ENCODE measurements at places on chromosomes 6 and 20.

DNA sequence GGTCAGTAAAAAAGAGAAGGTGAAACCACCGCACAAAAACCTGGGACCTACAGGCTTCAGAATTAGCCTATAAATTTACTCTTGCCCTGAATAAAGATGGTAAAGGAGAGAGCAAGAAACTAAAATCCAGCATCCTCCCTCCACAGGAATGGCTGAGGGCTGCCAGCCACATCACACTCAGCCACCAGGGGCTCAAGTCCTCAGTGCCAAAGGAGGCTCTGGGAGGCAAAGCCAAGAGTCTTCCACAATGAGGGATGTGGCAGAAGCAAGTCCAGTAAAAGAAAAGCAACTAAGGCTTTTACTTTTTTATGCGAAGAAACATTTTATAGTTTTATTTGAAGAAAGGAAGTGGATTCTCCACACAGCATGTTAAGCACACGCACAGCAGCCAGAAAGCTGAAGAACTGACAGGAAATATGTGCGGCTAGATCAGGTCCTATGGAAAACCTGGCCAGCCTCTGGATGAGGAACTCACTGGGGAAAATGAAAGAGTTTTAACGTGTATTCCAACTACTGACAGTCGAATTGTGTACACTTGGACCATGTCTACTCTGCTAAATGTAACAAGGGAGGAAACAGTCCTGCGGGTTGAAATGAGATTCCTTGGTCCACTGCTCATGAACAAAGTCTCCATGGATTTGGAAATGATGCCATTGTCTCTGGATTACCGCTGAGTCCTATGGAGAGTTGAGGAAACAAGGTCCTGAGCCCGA is 219.4 kb upstream of the SSTR4 start:
- DNase-seq, result no peak

- DNase-seq, result no peak
These were observed 94.4 kb downstream of the SESN1 start for GRCh38 chr6:109000289-109000688.

- no peak for DNase-seq
These were observed 534 bp downstream of the KIAA1755 start for GRCh38 chr20:38260025-38260377.

- no peak for DNase-seq
These were observed 527 bp downstream of the TOMM34 start for GRCh38 chr20:44959638-44960102.

DNA sequence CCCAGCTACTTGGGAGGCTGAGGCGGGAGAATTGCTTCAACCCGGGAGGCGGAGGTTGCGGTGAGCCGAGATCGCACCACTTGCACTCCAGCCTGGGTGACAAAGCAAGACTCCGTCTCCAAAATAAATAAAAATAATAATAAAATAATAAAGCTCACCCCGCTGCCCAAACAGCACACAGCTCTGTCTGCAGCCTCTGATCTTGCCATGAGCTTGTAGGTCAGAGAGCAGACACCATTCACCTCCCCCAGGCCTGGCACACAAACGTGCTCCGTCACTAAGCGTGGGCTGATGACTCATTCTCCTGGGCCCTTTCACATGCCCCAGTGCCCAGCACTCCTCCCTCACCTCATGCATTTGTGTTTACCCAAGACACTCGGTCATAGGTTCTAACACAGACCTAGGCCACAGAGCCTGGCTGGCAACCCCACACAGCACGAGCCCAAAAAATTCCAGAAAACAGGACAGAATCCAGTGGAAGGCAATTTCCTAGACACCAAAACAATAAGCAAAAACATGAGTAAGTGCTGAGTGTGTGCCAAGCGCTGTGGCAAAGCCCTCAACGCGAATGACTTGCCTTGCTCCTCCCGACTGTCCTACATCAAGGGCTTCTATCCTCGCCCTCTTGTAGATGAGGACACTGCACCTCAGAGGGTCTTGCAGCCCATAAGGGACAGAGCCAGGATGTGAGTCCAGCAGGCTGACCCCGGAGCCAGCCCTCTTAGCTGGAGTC is 18.0 kb downstream of the ATP9A start:
- peak; percentile 46 for DNase-seq

- DNase-seq, result no peak
These were observed 166.8 kb downstream of the BCAS1 start for GRCh38 chr20:53903652-53903987.

- DNase-seq, result no peak
These were observed 89.8 kb upstream of the ATXN1 start for GRCh38 chr6:16851044-16851540.

DNA sequence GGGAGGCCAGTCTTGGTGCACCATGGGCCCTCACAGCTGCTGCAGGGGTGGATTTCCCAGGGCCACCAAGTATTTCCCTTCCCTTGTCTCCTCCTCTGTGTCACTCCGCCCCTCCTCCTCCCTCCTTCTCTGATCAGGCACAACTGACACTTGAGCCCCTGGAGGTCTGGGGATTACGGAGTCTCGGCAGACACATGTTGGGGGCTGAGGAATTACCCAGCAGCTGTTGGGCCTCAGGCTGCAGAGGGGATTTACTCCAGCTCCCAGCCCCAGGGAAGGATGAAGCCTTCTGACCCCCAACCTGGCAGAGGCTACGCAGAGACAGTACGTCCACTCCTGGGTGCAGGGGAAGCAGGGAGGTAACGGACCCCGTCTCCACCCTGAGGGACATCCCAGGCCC is 420.5 kb upstream of the SULF2 start:
- no peak for DNase-seq

- DNase-seq, result no peak
These were observed 262.0 kb upstream of the PREP start for GRCh38 chr6:105664931-105665330.

DNA sequence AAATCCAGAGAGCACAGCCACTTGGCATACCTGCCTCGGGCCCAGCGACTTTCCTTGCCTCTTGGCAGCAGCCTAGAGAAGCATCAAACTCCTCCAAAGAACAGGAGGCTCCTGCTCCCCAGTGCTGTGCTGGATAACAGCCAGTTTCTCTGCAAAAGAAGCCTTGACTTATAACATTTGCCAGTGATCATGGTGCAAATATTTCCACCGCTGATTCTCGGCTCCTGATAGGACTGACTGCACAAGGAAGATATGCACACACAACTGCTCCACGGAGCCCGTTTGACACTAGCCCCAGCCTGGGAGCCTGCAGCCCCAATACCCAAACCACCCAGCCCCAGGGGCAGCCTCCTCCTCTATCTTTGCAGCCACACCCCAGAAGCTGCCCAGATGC is 17.5 kb downstream of the ACSS1 start:
- no peak for DNase-seq

GRCh38 chr6:4661391-4661790 is 114.8 kb upstream of the CDYL start:
- no peak for DNase-seq

GRCh38 chr6:153662982-153663381 is 376.1 kb upstream of the OPRM1 start:
- no peak for DNase-seq

- DNase-seq, result no peak
These were observed 9.6 kb upstream of the SAPCD1 start for GRCh38 chr6:31752739-31753319.

DNA sequence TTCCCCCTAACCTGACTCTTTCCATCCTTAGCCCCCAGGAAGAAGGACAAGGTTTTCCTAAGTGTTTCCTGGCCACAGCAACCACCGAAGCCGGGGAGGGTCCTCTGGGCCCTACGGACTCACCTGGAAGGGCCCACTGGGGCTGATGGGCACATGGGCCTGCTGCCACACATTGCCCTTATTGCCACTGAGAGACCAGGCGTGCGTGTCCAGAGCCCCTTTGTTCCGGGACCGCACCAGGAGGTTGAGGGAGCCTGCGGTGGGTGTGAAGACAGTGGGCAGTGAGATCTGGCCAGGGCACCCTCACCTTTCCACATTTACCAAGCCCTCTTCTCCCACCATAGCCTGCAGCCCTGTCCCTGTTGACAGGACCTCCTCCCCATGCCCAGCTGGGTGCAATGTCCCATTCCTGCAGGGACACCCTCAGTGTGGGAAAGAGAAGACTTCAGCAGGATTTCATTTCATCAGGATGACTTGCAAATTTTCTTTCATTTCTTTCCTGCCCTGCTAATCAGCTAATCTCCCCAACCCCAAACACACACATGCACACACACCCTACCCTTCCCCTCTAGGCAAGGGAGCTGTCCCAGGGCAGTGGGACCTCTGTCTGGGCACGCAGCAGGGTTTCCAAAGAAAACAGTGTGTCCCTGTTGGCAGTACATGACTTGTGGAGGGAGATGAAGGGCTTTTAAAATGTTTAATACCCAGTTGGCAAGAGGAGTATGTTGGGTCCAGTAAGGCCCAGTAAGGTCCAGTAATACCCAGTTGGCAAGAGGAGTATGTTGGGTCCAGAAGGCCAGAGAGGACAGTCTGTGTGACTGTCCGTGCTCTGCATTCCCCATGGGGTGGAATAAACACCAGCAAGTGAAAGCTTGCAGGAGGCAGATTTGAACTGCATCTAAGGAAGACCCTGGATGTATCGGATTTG is 59.0 kb downstream of the MDGA1 start:
- no peak for DNase-seq

DNA sequence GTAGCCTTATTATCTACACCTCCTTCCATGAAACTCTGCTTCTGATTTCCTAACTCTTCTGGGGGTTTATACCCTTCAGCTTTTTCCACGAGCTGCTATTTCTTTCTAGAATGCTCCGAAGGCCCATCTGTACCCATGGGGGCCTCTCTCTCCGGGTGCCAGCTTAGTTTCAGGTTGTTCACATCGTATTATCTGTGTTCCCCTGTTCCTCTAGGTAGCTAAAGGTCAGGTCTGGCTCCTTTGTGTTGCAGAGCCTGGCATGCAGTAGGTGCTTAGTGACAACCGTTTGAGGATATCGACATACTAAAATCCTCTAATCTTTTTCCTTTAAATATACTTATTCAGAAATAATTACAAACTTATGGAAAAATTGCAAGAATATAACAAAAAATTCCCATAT is 73.0 kb downstream of the UST start:
- DNase-seq, result no peak

DNA sequence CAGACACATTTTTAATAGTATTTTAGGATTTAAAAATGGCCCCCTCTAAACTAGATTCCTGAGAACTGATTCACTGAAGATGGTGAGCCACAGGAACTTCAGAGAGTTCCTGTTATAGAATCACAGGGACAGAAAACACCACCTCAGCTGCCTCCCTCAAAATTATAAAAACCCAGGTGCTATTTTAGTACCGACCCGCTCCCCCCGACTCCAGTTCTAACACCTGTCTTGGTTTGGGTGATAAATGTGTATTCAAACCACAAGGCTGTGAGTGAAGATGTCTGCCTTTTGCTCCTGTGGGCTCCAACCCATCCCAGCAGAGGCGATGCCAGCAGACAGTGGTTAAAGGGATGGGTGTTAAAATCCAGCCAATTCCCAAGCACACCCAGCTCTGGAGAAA is 127.4 kb upstream of the LY86 start:
- no peak for DNase-seq

- no peak for DNase-seq
These were observed 27.7 kb downstream of the MAP3K5 start for GRCh38 chr6:136764517-136764993.
